Stimulated activated CD4-positive, alpha-beta T cell treated with anti-CD3 and anti-CD28 coated beads, Interleukin-15, amount 100 ng/mL, for 1 hour (primary cell): ENCODE measurements at places on chromosomes 5 and 9.

GRCh38 chr5:113311301-113311700, 123.5 kb downstream of the TSSK1B start:
- no peak for DNase-seq

DNA sequence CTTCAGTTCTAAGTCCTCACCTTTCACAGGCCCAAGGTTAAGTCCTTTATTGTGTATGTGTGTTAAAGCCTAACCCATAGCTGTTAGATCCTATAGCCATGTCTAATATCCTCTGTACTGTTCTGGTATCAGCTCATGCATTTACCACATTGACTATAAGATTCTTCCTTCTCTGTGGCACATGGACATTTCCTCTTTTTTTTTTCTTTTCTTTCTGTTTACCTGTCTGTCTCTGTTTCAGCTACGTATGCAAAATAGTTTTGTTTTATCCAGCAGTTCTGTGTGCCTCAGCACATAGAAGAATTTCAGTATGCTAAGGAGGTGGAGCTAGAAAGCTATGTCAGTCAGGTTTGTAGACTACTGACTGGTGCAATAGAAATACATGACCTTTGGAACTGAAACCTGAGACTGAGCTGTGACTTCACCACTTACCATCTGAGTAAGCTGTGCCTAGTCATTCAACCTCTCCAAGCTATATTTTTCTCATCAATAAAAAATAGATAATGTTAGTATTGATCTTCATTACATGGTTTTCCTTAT, 155.6 kb upstream of the VLDLR start:
- no peak for DNase-seq

DNA sequence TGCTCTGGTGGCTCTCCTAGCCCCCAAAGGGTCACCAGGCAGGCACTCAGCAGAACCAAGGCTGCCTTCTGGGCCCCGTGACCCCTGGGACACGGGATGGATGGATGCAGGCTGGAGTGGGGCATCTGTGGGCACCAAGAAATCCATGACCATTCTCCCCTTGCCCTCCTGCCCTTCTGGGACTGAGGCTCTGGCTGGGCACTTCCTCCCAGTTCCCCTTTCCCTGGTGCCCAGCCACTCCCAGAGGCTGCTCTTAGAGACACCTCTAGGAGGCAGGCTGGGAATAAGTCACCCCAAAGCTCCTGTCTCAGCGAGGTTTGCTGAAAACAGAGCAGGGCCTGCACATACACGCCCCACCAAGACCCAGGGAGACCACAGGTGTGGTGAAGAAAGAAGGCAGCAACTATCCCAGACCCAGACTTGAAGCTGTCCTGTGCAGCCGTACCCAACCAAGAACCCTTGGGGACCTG, 943 bp downstream of the STING1 start:
- no peak for DNase-seq

DNA sequence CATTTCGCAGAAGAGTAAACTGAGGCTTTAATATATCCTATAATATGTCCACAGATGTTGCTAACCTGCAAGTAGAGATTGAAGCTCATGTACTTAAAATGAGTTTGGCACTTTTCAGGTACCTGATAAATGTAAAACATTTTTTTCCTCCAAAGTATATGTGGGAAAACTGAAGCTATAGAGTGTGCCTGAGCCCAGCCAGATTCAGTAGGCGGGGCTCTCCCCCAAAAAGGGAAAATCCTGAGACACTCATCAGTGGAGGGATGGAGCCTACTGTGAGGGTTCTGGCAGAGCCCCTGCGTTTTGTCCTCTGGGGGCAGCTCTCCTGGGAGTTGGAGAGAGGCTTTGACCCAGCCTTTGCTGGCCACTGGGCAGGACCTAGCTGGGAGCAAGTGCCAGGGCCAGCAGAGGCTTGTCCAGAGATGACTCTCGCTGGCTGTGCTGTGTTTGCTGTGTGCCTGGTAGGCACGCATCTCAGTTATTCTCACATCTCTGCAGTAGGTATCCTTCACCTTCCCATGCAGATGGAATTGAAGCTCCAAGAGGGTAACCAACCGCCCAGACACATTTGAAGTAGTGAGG, 81.1 kb upstream of the SPRY4 start:
- DNase-seq, result no peak

DNA sequence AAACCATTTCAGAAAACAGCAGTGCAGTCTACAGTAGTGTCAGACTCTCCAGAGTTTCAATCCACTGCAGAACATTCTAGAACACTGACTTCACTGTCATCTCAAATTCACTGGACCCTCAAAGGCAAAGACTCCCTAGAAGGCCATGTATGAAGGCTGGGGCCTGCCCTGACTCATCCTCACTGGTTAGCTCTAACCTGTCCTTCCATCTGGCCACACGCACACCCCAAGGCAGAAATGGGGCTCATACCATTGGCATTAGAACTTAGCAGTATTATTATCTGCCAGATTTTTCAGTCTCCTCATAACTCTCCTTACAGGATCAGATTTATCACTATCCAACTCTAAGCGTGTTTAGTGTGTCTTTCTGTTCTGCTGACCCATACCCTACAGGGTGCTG, 20.4 kb downstream of the S1PR3 start:
- DNase-seq, result no peak

DNA sequence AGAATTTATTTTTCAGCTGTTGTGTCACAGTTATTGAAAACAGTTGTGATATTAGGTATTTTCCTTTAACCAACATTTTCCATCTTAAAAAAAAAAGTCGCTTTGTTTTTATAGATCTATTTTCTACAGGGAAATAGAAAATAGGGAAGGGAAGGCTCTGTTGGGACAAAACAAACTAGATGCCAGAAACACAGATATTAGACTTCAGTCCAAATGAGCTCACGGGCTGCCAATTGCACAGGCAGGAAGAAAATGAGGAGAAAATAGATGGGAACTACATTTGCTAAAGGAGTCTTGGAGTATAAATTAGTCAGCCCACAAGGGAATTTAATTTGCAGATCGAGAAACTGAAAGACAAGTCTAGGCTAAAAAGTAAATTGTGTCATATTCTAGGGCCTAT, 21.4 kb upstream of the ISOC1 start:
- no peak for DNase-seq

DNA sequence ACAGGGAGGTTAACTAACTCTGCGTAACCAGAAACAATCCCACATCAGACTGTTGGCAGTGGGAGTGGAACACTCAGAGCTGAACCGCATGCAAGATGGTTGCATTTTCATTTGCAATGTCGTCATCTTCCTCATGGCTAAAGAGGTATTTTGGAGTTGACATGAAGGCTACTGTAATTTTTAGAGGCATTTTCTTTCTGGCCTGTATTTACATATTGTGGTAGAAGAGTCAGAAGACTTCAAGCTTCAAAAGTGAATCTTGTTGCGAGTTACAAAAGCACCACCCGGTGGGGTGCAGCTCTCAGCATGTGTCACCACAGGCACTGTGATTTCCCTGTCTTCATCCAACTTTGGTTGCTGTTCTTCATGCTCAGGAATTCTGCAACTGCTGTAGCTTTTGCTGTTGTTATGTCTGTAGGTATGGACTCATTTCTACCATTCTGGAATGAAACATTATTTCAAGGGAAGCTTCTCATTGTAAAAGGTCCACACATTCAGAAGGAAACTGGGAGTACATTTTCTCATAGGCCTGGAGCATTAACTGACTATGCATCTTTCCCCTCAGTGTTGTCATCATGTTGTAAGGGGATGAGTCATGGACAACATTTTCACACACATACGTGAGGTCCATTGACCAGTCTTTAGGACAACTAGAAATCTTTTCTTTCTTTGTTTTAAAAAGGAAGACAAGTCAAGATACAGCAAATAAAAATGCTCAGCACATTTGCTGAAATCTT, 35.4 kb upstream of the GDNF start:
- DNase-seq, result no peak

- no peak for DNase-seq
Observed at GRCh38 chr5:67543720-67544270, 347.2 kb upstream of the CD180 start.

DNA sequence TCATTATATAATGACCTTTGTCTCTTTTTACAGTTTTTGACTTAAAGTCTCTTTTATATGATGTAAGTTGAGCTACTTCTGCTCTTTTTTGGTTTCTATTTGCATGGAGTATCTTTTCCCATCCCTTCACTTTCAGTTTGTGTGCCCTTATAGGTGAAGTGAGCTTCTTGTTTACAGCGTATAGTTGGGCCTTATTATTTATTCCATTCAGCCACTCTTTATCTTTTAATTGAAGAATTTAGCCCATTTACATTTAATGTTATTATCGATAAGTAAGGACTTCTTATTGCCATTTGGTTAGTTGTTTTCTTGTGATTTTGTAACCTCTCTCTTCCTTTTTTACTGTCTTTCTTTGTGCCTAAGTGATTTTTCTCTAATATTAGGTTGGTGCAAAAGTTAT, 117.3 kb downstream of the ADAMTSL1 start:
- no peak for DNase-seq

DNA sequence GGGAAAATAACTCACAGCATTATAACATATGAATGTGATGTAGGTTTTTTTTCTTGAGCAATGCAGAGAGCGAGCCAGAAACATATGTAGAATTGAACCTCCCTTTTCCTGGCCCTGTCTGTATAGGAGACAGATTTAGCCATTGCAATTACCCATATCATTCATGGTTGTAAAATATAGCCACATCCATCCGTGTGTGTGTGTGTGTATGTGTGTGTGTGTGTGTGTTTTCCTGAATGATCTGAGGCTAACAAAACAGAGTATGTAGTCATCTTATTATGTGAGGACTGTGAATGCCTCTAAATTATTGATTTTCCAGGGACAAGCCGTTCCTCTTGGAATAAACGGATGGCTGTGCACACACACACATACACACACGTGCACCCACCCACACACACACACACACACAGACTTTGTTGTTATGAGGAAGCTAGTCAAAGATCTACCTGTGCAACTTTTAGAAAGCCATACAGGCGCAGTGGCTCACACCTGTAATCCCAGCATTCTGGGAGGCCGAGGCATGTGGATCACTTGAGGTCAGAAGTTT, 11.7 kb upstream of the DENND1A start:
- no peak for DNase-seq

GRCh38 chr5:137462816-137463520, 36.2 kb downstream of the SPOCK1 start:
- no peak for DNase-seq

DNA sequence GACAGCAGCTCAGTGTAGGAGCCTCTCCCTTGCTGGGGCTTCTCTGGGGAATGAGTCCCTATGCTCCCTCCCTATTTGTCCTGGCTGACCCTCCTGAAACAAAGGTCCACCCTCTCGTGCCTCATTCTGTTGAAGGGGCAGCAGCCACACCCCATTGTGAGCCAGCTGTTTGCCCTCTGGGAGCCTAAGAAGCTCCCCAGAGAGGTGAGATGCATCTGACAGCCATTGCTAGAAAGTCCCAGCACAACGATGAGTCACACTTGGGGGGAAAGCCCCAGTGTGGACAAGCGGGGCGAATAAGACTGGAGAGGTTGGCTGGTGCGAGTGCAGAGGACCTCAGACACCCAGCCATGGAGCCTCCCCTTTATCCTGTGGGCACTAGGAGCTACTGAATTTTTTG, 101.4 kb downstream of the PPARGC1B start:
- no peak for DNase-seq

DNA sequence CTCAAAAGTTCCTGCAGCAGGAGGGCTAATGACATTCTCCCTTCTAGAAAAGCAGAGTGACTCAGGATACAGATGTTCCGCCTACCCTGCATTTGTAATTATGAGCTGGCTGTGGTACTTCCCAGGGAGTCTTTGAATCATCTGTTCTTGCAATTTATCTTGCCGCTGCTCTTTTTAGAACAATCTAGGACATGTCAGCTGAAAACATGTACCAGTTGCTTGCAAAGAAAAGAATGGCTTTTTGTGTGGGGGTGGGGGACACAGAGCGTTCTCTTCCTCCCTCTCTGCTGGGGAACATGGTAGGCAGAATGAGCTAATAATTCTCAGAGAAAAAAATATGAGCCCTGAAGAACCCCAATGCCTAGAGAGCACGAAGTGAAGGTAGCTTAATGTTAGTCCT, 51.7 kb upstream of the TUT7 start:
- DNase-seq, result no peak

DNA sequence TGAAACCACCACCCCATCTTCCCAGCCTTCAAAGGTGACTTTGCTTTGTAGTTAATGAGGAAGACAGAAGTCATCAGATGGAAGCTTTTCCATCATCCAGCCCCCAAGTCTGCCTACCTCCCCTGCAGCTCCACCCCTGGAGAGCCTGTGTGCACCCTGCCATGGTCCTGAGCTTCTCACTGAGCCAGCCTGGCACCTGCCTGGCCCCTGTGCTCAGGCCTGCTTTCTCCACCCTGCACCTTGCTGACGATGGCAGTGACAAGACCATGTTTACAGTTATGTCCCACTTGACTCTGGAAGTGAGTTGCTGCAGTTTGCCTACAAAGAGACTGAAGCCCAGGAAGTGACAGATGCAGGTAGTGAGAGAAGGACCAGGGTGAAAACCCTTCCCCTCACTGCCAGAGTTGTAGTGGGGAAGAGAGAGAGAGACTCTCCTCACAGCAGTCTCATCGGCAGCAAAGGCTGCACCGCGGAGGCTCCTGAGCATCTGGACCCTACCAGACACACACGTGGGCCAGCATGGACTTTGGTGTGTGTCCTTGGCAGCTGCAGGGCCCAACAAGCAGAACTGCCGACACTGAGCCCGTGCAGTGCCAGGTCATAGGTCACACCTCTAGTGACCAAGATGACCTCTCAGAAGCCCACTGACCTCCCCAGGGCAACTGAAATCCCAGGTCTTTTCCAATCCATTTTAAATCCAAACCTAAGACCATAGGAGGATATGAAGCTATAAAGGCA, 107.1 kb downstream of the CACNA1B start:
- DNase-seq, result no peak

- no peak for DNase-seq
Observed at GRCh38 chr5:174305241-174305681, 259.8 kb downstream of the NSG2 start.

DNA sequence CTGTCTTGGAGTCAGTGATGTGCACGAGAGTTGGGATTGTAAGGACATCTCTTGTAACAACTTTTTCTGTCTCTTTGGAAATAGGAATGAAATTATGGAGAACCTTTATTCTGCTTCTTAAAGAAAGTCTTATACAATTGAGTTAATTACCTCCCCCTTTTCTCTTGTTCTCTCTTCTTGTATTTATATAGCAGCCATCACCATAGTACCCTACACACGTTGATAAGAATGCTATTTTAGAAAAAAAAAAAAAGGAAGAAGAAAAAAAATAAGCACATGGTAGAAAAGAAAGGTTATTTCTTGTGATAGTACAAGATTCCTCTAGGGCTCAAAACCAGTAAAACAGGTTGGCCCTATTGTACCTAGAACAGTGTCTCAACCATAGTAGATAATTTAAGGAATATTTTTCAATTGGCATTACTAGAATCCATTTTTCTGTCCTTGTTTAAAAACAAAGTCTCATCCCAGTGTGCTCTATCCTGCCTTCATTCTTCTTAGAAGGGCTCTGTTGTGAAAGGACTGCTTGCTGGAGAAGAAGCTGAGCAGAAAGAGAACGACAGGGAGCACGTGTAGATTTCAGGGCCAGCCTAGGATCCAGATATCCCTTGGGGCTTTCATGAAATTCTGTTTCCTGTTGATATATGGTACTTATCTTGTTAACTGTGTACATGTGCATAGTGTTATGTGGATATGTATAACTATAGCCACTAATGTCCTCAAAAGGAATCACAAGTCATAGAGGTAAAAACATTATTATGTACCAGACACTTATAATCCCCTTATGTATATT, 392.3 kb upstream of the MEF2C start:
- DNase-seq, result no peak
